ENCODE measurements at places on chromosomes 4 and X.

GRCh38 chr4:23782778-23783437 is 106.9 kb downstream of the PPARGC1A start:
- DNase-seq, result no peak

- DNase-seq, result no peak
Measured at GRCh38 chrX:129000797-129001196, 522.5 kb downstream of the SMARCA1 start.

DNA sequence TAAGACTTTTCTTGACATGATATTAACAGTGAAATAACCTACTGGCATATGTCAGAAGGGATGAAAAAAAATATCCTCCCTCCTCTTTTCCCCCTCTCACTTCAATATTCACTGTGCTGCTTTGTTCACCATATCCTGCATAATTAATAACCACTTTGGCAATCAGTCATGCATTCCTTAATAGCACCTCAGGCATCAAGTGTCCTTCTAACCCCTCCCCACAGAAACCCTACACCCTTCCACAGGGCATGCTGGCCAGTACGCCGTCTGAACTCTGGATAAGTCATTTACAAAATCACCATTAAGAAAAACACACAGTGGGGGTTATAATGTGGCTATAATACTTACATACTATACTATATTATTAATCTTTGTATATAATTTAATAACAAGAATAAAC is 165.9 kb downstream of the PDGFC start:
- DNase-seq, result no peak

GRCh38 chr4:109211671-109212070 is 90.8 kb downstream of the COL25A1 start:
- no peak for DNase-seq

DNA sequence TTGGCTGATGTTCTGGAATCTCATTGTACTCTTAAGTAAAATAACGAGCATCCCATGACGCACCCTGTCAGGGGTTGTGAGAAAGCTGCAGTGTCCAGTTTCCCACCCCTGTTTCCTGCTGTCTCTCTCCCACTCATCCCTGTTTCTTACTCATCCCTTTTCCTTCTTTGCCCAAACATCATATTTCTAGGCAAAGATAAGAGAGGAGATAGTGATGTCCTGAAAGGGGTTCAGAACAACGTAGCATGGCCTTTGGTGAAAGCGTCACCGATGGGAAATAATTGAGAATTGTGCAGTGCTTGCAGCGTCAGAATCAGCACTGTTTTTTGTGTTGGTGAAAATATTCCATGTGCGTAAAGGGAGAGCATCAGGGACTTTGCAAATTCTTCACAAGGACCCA is 23.5 kb upstream of the TMEM165 start:
- DNase-seq, result no peak

GRCh38 chr4:7531640-7531994 is 96.9 kb upstream of the PSAPL1 start:
- no peak for DNase-seq

DNA sequence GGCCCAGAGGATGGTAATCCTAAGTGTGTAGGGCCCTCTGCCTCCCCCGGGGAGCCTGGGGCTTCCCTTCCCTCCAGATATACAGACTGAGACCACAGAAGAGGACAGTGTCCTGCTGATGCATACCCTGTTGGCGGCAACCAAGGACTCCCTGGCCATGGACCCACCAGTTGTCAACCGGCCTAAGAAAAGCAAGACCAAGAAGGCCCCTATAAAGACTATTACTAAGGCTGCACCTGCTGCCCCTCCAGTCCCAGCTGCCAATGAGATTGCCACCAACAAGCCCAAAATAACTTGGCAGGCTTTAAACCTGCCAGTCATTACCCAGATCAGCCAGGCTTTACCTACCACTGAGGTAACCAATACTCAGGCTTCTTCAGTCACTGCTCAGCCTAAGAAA is 1.9 kb downstream of the TRO start:
- no peak for DNase-seq

DNA sequence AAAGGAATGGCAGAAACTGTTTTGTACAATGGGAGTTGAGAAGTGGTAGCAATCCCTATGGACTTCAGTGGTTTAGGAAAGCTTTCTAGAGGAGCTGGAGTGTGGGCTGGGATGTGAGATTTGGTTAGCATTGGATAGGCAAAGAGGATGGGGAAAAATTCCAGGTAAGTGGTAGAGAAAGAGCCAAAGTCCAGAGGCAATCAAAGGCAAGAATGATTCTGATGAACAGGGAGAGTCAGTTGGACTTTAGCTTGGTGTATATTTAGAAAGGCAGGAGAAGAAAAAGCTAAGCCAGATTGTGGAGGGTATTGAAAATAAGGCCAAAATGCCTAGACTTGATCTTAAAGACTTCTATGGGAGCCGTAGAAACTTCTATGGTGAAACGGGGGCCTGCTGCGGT is 3.7 kb upstream of the VSIG4 start:
- no peak for DNase-seq

GRCh38 chr4:48687313-48688051 is 92.6 kb downstream of the FRYL start:
- no peak for DNase-seq

- DNase-seq, result no peak
Measured at GRCh38 chr4:65383589-65384305, 286.5 kb downstream of the EPHA5 start.

- no peak for DNase-seq
Measured at GRCh38 chrX:101029665-101030064, 22.2 kb downstream of the TRMT2B start.

GRCh38 chr4:20395160-20395773 is 143.6 kb downstream of the SLIT2 start:
- peak; percentile 7 for DNase-seq

DNA sequence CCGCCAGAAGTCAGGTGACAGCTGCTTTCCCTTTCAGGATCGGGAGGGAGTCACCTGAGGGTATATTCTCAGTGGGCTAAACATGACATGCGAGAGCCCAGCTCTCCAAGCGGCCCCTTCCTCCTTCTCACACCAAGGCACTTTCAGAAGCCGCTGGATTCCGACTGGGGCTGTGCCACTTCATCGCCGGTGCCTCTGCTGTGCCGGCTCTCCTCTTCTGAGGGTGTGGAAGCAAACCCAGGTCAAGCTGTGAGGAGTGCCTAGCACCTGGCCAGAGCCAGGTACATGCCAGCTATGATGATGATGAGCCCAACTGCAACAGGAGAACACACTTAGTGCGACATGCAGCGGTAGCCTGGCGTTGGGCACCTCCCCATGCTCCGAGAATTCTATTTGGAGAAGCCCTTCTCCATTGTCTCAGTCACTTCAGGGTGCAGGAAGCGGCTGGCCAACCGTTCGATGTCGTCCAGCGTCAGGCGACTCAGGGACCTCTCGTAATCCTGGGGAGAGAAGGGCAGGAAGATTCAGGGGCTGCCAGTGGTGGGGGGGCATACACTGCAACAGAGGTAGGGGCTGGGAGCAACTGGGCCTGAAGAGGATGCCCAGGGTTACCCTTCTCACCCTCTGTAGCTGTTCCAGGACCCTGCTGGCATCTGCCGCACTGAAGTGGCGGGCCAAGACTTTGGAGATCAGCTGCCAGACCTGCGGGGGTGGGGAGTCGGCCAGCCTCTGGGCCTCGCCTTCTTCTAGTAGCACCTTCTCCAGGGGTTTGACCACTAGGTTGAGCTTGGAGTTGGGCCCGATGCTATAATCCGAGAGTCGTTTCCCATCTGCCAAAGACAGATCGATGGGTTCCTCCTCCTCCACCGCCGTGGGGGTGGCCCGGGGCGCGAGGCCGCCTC is 1.0 kb downstream of the UBL4A start:
- no peak for DNase-seq

GRCh38 chr4:12050357-12050756 is 621.7 kb upstream of the HS3ST1 start:
- DNase-seq, result no peak

- no peak for DNase-seq
Measured at GRCh38 chr4:145909773-145910172, 28.9 kb downstream of the ZNF827 start.

DNA sequence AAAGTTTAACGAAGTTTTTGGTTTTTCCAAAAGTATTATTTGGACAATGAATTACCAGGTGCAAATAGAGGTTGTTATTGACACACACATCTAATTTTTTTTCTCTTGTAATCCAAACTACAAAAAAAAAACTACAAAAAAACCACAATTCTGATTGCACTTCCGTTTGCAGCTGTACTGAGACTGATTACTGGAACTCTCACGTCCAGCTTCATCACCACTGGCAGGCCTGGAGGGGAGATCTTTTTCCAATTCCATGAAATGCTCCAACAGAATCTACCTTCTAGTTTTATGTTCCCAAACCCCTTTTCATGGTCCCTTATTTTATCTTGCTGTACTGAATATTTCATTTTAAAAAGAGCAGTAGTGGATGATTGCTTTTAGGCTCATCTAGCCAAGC is 1118.3 kb downstream of the C4orf33 start:
- DNase-seq, result no peak

DNA sequence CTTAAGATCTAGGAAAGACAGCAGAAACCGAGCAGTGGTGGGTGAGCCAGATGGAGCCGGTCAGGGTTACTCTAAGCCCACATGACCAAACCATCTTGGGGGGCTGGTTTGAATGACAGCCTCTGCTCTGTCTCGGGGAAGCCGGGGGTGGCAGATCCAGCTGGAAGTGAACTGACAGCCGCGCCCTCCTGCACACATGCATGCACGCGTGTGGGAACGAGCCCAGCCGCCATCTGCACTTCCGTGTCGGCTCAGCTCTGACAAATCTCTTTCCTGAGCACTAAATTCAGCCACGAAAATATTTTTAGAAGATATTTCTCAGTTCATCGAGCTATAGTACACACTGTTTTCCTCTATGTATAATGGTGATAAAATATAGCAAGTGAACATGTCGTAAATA is 115.5 kb downstream of the DCTD start:
- DNase-seq, result no peak

GRCh38 chr4:147639388-147639787 is 22.2 kb downstream of the TMEM184C start:
- no peak for DNase-seq

DNA sequence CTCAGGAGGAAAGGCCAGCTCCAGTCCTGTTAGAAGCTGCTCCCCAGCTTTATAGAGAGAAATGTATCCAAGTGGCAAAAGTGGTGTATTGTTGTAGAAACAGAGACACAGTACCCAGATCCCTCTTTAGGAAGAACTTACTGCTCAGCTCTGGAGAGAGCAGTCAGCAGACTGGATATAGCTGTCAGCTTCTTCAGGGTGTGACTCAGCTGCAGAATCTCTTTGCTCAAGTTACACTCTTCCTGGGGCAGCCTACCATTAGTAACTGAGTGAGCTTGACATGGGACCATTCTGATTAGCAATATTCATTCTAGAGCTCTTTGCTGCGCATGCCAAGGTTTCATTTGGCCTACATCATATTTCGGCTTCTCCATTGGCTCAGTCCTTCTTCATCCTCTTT is 40.5 kb downstream of the ATP1B4 start:
- DNase-seq, result no peak

DNA sequence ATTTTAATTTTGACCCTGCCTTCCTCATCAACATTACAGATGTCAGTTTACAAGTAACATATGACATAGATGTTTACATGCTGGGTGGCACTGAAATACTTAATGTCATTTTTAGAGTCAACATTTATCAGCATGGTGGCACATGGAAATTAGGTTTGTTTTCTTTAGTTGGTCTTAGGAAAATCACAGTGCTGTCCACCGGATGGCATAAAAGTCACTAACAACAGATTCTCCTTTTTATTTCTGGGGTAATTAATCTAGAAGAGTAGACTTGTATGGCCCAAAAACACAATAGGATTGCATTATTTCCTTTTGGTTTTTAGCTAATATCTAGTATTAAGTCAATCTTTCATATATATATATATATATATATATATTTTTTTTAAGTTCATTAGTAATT is 88.6 kb upstream of the HHIP start:
- no peak for DNase-seq

- no peak for DNase-seq
Measured at GRCh38 chr4:13988353-13989305, 361.1 kb upstream of the BOD1L1 start.

DNA sequence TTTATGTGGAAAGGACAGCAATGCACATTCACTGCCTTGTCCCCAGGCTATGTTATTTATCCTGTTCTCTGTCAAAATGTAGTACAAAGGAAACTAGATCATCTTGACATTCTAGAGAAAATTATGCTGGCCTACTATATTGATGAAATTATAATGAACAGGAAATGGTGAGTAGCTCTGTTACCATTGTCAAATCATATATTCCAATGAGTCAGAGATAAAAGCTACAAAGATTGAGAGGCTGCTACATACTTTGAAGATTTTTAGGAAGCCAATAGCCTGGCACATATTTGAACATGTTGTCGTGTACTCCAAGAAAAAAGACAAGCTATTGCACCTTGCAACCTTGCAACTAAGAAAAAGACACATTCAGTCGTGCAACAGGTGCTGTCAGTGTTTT is 52.7 kb upstream of the TET2 start:
- DNase-seq, result no peak

DNA sequence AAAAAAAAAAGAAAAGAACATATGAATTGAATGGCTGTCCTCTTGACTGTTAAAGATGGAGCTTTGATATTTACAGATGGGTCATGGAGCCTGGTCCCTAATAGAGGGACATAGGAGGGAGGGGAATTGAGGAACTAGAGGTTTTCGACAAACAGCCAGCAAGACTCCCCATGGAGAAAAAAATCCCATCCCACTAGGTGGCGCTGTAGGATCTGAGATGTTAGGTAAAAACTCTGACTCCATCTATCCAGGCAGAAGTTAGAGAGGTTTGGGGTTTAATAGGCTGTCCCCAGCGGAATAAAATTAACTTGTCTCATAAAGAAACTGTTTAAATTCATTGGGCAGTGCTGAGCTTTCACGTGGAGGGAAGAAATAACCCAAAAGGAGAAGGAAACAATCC is 45.9 kb downstream of the HMGB2 start:
- peak; percentile 49 for DNase-seq

GRCh38 chrX:136447308-136447707 is 40.4 kb upstream of the BRS3 start:
- DNase-seq, result no peak

GRCh38 chrX:153626025-153626633 is 20.9 kb upstream of the DUSP9 start:
- no peak for DNase-seq

DNA sequence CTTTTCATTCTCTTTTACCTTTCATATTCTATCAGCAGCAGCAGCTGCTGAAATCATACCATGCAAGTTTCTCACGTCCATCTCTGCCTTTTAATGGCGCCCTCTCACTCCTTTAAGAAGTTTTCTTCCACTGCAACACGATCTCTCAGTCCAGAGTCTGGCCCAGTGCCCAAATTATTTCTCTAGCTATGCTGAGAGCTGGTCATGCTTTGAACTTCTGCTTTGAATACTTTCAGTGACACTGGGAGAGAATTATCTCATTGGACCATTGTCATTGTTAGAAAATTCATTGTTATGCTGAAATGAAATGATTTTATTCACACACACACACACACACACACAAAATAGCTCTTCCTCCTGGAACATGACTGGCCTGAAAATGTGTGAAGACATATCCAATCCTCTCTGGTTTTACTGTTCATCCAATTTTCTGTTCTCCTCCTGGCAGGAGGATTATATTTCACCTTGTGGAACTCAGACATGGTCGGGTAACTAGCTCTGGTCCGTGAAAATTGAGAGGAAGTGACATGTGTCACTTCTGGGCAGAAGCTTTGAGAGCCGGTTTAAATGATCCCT is 1.3 kb upstream of the PDHA1 start:
- peak; percentile 49 for DNase-seq

All from inflammatory macrophage treated with lipopolysaccharide for 1 hour (primary cell).